ENCODE measurements at places on chromosomes 16 and 17.

DNA sequence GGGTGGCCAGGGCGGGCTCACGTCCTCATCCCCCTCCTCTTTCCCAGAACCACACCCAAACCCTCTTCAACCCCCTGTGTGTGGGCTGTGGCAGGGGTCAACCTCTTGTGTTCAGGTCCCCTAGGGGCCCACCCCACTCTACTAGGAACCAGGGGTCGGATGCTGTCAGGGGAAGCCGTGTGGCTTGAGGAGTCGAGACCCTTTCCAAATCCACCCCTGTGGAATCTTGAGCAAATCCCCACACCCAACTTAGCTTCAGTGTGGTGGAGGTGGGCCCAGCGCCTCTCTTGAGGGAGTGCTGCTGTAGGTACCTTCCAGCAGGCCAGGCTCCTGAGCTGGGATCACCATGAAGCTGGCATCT is 121.5 kb downstream of the MRM1 start:
- no peak for DNase-seq

GRCh38 chr17:263773-264172 is 82.3 kb upstream of the DOC2B start:
- peak; percentile 70 for DNase-seq

DNA sequence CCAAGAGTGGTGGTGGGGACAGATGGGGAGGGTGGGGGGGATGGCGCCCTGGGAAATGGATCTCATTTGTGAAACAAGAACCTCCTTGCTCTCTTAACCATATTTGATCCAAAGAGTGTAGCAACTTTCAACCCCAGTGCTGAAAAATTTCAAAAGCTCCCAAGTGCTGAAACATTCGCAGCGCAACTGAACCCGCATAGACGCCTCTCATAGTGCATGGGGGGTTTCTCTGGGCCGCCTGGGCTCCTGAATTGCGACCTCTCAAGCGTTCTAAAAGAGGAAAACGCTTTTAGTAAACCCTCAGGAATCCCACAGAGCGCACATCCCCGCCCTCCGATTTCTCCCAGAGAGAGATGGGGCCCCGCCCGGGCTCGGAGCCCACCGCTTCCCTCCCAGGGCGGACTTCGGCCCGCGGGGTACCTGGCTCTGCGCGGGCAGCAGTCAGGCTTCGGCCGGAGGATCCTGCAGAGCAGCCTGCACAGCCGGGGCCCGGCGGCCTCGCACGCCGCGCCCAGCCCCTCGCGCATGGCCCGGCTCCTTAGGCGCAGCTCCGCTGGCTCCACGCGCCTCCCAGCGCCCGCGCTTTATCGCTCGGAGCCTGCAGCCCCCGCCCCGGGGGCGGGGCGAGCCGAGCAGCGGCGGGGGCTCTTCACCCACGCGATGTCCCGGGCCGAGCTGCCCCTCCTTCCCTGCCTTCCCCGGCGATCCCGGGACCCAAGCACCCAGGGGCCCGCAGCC is 7.0 kb downstream of the NOS2 start:
- no peak for DNase-seq

DNA sequence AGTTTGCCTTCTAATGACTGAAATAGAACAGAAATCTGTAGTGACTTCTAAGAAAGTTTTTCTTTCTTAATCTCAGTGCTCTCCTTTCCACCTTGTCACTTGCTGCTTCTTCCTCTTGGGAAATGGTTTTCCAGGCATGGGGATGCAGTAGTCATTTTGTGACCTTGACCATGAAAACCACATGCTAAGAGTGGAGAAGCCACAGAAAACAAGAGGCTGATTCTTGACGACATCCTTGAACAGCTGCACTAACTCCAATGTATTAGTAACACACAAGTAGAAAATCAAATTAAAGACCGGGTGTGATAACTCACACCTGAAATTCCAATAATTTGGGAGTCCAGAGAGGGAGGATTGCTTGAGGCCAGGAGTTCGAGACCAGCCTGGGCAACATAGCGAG is 15.5 kb upstream of the USP31 start:
- no peak for DNase-seq

DNA sequence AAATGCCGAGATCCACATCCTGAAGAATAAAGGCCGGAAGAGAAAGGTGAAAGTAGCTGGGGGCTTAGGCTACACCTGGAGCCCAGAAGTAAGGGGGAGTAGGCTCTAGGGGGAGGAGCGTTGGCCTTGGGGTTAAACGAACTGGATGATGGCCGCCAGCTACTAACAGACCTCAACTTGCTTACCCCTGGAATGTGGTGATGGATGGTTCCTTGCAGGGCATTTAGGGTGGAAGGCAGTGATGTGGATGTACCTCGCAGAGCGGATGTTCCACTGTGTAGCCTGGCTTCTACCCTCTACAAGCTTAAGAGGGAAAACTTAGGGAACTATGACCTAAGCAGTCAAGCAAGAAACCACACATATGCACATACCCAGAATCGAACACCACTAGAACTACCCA is 2.3 kb upstream of the MAZ start:
- DNase-seq, result no peak

DNA sequence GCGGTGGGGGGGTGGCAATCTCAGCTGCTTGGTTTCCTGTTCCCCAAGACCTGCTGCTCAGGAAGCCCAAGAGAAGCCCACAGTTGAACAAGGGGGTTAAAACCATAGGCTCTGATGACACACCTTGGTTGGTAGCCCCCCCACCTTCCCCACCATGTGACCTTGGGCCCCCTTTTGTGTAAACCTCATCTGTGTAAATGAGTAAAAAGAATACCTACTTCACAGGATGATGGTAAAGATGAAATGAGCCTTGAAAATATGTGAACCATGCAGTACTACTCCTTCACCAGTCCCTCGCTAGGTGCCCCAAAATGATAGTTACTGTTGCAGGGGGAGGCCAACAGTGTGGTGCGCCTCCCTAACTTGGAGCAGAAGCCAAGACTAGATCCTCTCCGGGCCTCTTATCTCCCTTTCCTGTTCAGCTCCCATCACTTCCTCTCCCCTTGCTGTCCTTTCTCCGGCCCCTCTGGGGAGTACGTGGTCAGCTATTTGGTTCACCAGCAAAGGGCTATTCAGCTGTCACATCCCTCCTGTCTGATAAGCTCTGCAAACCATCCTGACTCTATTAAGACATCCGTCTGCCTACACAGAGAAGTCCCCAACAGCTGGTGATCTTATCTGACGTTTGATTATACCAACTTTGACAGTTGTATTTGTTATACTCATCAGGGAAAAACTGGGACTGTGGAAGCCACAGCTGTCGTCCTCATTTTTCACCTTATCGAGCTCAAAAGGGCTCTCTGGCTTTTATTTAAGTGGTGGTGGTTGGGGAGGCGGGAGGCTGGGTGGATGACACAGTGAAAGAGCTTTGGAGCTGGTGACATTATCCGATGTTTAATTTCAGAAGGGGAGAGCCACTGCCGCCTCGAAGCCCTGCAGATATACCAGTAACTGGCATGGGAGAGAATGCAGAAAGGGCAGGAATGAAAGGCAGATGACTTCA is 19.9 kb downstream of the DCAKD start:
- DNase-seq, result no peak

DNA sequence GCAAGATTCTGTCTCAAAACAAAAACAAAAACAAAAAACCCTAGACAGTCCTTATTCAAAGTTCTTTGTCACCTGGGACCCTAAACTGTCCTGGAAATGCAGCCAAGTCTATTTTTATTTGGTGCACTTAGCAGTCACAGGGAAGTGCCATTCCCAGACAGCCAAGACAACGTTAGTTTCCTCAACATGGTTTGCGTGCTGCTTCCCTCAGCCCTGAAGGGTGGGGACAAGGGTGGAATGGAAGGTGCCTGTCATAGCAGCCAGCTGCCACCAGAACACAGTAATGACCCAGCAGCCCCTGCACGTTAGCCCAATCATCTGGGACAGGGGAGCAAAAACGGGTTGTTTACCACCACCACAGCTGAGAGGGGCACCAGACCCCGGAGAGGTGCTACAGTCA is 16.9 kb downstream of the CREBBP start:
- DNase-seq, result no peak

DNA sequence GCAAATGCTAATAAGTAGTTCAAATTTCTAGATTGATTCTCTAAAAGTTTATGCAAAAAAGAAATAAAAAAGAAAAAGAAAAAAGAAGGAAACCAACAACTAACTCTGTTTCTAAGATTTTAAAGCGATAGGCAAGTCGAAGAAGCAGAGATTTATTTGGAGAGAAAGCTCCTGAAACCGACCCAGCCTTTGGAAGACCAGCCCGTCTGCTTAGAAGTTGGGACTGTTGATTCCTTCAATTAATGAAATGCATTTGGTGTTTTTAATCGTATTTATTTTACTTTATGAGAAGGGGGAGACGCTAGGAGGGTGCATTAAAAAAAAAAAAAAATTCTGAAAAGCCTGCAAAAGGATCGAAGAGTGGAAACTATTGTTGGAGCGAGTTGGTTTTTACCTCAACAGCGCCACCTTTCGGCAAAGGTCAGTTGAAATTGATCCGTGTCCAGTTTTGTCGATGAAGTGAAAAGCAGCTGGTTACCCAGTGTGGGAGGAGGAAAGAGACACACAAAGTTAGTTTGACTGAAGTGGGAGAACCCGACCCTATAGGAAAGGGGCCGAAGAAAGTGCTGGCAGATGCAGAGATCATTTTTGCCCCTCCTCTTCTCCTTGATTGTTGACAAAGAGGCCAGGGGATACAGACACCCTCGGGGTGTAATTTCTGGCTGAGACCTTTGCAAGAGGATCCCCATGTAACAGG is 1.5 kb upstream of the MAF start:
- DNase-seq, result peak; percentile 90

DNA sequence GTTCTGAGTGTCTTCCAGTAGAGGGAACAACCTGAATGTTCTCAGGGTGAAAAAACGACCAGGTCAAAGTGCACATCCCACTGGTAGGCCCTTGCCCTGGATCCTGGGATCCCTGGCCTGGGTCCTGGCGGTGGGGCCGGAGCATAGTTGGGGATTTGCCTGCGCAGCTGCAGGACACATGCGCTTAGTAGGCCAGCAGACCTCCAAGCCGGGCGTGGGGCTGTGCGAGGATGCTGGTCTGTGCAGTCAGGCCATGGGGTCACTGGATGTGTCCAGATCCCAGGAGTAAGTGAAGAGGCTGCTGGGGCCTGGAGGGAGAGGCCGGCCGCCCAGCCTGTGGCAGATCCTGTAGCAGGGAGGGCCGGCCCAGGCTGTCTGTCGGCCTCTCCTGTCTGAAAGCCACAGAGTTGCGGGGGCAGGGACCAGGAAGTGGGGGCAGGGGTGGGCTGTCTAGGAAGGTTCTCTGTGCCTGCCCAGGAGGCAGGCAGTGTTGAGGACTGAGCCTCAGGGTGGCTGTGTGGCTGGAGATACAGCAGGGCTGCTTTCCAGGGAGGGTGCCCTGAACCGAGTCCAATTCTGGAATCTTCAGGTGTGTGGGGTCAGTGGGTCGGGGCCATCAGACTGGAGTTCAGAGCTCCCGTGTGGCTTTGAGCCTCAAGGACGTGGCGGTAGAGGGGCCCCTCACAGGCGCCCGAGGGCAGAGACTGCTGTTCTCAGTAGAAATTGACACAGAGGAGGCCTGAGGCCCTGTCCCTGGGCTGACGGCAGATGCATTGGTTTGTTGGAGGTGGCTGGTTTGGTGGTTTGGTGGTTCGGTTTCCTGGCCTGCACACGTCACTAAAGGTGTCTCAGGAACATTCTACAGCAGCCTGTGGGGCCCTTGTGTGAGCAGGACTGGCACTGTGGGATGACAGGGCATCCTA is 17.2 kb upstream of the NUDT16L1 start:
- no peak for DNase-seq

GRCh38 chr17:54795046-54795445 is 105.6 kb upstream of the TOM1L1 start:
- no peak for DNase-seq

DNA sequence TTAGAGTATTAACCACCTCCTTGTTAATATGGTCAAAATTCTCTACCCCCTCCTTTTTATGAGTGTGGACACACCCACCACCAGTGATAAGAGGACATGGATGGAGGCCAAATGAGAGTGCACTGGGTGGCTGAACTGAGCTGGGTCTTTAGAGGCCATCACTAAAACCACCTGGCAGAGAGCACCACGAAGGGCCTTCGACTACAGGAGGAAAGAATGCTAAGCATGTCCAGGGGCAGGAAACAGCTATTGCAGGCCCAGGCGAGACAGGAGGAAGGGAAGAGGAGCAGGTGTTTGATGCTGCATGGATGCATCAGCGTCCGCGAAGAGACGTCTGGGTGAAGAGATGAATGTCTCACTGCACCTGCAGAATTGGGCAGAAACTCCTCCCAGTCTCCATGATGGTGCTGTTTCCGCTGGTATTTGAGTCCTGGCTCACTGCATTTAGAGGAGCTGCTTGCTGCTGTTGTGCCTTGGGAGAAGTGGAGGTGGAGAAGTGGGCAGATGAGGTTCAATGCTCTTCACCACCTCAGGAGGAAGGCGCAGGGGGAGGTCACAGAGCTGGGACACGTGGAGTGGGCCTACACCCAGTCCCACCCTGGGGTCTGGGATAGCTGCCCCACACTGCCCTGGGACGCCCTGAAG is 33.2 kb downstream of the SPHK1 start:
- no peak for DNase-seq

GRCh38 chr17:362721-363120 is 10.1 kb upstream of the RPH3AL start:
- no peak for DNase-seq

All from osteocyte (in vitro differentiated cells).